ENCODE measurements at places on chromosomes 2 and 18.

GRCh38 chr2:17933256-17933655 lies 54.8 kb downstream of the KCNS3 start:
- DNase-seq: no peak

DNA sequence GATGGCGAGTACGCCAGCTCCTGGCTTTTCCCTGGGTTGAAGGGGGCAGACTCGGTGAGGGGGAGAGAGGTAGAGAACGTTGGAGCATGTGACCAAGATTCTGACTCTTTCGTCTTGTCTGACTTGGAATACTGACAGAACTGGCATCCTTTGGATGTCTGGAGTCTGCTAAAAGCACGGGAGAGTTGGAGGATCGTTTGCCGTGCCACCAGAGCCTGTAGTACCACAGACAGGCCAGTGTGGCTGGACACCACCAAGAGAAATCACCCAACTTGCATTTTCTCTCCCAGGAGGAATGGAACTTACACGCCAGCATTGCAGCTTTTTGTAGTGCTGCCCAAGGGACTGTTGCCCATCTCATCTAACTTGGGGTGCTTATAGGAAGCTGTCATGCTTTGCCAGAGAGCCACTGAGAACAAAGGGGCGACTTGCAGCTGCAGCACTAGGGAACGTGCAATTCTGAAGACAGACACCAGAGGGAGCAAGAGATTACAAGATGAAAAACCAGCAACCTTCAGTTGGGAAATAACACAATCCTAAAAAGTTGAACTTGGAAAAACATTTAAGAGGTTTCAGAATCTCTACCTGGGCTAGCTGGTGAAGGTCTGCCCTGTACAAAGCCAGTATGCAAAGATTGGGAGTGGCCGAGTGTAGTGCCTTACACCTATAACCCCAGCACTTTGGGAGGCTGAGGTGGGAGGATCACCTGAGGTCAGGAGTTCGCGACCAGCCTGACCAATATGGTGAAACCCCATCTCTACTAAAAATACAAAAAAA lies 24.1 kb downstream of the PSMG2 start:
- peak; percentile 36 for DNase-seq

DNA sequence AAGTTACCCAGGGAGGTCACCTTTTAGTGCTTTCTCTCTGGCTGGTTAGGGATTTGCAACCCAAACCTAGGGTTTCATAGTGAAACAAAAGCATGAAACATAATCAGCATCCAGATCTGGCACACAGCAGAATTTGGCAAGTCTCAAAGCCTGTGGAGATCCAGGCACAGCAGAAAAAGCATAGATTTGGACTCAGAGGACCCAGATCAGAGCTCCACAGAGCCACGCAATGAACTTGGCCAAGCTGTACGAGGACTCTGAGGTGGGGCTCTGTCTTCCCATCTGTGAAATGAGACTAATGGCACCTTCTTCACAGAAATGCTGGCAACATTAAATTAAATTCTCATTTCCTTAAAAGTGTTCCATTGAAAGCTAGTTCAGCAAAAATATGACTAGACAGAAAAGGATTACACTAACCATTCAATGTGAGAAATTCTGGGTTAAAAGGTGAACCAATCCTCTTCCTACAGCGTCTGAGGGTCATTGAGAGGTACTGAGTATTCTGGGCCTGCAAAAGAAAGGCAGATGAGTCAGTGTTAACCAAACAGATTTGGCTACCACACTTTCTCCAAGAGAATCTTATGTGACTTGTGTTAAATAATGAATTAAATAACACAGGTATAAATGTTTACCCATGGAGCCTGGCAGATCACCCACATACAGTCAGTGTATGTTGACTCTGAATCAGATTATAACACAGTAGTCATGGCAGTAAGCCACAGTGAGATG lies 266.3 kb downstream of the MREG start:
- DNase-seq: peak; percentile 87

- no peak for DNase-seq
Measured at GRCh38 chr2:149192427-149192826, 138.0 kb upstream of the LYPD6 start.

GRCh38 chr2:108896741-108897140 lies 92.3 kb downstream of the EDAR start:
- DNase-seq: no peak

- no peak for DNase-seq
Measured at GRCh38 chr2:240051697-240052096, 1.6 kb downstream of the OR6B3 start.

Measured in RCC 7860 (cell line).